Activated CD4-positive, alpha-beta T cell treated with anti-CD3 and anti-CD28 coated beads, Interleukin-2, amount 50 U/mL, for 1 hour (primary cell): ENCODE measurements at places on chromosomes 12 and 14.

DNA sequence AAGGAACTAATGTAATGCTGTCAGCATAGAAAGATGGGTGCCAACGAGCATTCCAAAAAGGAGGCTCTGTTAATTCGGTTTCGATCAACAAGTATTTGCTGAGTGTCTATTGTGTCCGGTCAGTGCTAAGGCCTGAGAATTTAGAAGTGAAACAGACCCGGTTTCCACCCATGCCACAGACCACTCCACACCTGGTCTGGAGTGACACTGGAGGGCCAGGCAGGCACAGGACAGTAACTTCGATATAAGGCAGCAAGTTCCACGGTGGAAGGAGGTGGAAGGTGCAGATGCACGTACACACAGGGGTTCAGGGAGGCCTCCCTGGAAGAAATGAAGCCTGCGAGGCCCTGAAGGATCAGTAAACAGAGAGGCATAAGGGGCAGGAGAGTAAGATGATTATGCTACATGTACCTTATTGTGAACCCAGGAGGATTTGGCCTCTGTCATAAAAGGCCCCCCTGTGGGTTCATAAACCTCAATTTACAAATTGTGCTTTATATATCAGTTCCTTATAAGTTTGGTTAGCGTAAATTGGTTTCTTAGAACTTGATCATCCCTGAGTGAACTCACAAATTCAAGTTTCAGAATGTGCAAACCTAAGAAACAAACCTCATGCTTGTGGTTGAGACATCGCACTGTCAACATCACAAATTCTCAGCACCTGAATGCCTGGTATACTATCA is 25.9 kb downstream of the SSH1 start:
- no peak for DNase-seq

GRCh38 chr12:76450690-76451089 is 102.5 kb upstream of the BBS10 start:
- no peak for DNase-seq

DNA sequence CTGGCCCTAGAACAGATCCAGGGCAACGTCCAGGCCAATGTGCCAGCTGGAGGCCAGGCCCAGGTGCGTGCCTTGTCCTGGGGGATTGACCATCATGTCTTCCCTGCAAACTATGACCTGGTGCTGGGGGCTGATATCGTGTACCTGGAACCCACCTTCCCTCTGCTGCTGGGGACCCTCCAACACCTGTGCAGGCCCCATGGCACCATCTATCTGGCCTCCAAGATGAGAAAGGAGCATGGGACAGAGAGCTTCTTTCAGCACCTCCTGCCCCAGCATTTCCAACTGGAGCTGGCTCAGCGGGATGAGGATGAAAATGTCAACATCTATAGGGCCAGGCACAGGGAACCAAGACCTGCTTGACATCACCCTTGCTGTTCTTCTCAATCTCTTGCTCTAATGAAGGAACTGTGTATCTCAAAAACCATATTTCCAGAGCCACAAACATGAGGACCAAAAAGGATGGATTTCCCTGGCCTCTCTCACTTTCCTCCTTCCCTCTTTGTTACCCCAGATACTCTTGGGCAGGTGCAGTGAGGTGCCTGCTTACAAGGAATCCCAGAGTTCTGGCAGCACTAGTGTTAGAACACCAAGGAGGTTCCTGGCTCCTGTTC is 2.2 kb upstream of the TSFM start:
- DNase-seq = no peak

DNA sequence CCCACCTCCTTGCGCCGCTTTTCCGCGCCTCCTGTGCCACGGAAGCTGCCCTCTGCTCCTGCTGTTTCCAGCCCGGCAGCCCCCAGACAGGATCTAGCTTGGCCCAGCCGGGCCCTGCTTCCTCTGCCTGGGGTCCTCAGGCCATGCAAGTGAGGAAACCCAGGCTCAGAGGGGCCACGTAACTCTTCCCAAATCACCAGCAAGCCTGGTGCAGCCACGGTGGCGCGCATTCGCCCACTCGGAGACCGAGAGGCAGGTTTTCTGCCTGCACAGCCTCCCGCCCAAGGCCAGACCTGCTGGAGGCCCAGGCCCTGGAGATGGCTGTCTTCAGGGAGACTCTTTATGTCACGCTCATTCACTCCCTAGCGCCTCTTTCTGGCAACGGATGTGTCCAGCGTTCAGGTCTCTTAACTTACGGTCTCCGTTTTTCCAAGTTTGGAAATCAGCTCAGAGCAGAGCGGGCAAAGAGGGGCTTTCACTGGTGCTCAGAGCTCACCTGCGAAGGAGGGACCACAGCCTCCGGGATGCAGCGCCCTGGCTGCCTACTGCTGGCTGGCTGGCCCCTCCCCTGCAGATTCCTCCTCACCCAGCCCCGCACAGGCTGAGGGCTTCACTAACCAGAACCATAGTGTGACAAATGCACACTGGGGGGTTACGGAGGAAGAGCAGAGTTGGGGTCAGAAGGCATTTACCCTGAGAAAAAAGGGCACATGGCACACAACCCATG is 20.6 kb upstream of the CEP170B start:
- no peak for DNase-seq

DNA sequence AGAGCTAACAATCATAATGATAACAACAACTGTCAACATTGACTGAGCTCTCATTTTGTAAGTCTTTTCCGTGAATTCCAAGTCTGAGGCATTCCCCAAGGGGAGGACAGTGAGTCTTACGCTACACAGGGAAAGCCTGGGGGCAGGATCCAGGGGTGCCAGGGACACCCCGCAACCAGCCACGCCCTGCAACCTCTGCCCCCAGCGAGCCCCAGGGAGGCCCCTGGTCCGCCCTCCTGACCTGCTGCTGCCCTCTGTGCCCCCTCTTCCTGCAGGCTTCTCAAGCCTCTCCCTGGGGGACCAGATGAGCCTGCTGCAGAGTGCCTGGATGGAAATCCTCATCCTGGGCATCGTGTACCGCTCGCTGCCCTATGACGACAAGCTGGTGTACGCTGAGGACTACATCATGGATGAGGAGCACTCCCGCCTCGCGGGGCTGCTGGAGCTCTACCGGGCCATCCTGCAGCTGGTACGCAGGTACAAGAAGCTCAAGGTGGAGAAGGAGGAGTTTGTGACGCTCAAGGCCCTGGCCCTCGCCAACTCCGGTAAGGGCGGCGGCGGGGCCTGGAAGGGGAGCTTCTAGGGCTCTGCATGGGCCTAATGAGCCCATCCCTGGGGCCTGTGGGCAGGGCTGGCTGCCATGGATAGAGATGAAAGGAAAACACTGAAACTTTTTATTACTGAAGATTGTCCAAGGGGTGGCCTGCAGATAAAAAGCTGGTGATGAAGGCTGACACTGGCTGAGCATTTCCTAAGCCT is 115.4 kb downstream of the ESRRB start:
- no peak for DNase-seq

GRCh38 chr14:60865378-60866127 is 115.3 kb downstream of the TRMT5 start:
- DNase-seq = no peak

GRCh38 chr14:99484106-99484505 is 2.9 kb downstream of the CCNK start:
- DNase-seq = no peak

DNA sequence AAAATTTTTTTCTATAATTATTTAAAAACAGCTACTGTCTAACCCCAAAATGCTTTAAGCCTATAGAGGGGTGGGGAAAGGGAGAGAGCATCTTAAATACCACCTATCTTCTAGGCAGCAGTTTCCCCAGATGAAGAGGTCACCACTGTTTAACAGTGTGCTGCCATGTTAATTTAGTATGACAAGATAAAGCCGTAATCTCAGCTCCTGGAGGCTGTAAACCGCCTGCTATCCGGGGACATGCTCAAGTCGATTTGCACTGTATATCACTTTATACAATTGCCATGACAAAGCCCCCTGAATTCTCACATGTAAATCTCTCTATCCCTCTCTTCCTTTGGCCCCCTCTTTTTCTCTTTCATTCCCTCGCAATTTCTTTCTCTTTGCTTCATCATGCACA is 68.5 kb downstream of the SOX5 start:
- no peak for DNase-seq

DNA sequence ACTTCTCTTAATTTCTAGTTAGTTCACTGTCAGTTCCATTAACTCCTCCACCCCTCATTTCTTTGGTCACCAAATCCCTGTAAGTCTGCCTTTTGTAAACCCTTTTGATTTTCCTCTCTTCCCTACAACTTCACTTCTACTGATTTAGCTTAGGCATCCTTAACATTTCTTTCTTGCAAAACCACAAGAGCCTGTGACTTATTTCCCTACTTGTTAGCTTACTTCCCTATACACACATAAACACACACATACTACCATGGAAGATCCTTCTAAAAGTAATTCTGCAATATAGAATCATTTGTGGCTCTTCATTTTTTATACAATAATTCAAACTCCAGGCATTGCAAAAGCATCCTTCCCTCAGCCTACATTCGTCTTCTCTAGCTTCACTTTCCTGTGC is 494.3 kb upstream of the USP15 start:
- DNase-seq = no peak

- peak; percentile 52 for DNase-seq
Observed at GRCh38 chr12:27822076-27822712, 42.2 kb upstream of the MANSC4 start.

GRCh38 chr14:49487238-49487637 is 98.9 kb downstream of the RPS29 start:
- DNase-seq = no peak

DNA sequence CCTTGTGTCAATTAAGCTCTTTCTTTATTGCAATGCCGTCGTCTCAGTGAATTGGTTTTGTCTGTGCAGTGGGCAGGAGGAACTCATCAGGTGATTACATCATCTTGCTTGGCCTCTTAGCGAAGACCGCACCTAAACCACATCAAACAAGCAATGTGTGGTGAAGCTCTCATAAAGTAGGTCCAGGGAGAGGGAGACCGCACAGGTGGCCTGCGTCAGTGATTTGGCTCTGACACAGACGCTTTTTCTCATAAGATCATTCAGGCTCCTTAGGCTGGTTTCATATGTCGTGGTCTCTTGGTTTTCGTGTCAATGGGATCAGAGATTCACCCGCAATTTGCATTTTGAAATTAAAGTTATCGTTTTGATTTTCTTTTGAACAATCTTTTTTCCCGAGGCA is 6.7 kb upstream of the TESC start:
- DNase-seq = peak; percentile 32

DNA sequence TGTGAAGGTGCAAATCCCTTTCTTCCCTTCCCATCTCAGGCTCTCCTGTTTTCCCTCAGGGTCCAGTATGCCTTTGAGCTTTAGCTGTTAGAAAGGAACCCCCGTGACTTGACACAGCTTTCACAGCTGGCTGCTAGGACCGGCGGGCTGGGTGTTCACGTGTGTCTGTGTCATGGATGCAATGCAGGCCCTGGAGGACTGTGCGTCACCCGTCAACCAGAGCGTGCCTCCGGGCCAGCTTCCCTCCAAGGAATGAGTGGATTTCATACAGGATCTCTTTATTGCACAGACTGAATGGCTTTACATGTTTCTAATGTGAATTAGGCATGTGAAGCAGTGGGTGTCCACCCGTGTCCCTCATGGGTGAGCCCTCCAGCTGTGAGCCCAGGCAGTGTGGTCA is 77.4 kb downstream of the AACS start:
- no peak for DNase-seq

DNA sequence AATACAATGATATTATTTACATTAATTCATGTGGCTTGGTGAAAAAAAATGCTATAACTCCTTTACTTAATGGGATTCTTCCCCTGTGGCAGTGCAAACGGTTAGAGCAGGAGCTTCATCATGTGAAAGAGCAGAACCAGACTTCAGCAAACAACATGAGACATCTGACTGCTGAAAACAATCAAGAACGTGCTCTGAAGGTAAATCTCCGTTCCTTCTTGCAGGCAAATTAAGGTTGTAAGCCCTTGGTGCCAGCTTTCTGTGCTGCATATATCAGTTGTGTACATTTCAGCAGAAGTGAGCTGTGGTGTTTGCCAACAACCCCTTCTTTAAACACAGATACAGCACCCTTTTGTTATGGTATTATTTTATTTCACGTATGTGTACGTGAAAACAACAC is 171.7 kb downstream of the MIPOL1 start:
- no peak for DNase-seq

GRCh38 chr12:90045559-90045958 is 336.9 kb upstream of the ATP2B1 start:
- DNase-seq = no peak

- no peak for DNase-seq
Observed at GRCh38 chr14:44403193-44403592, 103.9 kb downstream of the FSCB start.

DNA sequence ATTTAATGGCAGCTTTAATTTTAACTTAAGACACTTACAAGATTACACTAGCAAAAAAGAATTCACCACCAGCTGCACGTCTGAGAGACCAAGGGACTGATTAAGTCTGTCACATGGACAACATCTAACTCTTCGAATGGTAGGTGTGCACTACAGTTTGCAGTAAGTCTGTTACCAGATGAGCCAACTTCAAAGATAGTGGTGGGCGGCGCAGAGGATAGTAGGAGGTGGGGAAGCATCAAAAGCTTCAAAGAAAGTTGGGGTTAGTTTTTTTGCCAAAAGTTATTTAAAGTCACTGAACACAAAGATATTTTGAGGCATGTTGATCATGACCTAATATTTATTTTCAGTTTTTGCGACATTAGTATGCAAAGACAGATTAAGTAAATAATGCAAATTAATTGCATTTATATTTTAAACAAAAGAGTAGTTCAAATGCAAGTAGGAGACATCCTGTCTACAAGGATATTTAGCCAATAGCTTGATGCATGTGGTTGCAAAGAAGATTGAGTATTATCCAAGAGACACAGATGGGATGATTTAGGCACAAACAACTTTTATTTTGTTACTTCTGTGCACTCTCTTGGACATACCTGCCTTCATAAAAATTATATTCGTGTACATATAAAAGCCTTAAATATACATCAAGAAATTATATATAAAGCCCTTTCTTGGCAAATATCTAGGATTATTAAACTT is 327.7 kb downstream of the BMP4 start:
- DNase-seq = no peak

- DNase-seq = no peak
Observed at GRCh38 chr12:71492604-71493003, 53.0 kb downstream of the LGR5 start.

DNA sequence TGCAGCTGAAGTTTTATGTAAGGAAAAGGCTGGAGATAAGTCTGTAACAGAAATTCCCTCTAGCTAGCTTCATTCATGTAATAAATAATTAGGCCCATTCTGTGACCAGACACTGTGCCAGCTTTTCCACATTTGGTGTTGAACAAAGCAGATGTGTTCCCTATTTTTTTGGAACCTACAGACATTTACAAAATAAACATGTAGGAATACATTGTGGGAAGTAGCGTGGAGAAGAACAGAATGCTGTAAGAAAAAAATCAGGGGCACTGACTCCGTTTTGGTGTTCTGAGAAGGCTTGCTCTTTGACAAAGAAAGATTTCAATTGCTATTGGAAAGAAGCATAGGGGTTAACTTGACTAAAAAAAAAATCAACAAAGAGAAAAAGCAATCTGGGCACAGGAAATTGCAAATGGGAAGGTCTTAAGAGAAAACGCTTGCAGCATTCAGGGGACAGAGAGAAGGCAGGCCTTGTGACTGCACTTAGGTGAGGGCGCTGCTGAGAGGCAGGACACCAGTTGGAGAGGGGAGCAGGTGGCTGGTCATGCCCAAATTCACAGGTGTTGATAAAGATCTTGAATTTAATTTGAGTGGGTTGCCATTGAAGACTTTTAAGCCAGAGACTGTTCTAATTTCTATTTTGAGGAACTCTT is 4.0 kb downstream of the FAR2 start:
- DNase-seq = no peak
